ENCODE measurements at places on chromosomes 16 and 17. TPM values are rescaled to one million over a fixed set of nuclear protein-coding genes. Genes with fewer than 3 reads are reported as not detected.
A peak's percentile ranks its signal among the peaks of the same experiment; 100 is the strongest.

DNA sequence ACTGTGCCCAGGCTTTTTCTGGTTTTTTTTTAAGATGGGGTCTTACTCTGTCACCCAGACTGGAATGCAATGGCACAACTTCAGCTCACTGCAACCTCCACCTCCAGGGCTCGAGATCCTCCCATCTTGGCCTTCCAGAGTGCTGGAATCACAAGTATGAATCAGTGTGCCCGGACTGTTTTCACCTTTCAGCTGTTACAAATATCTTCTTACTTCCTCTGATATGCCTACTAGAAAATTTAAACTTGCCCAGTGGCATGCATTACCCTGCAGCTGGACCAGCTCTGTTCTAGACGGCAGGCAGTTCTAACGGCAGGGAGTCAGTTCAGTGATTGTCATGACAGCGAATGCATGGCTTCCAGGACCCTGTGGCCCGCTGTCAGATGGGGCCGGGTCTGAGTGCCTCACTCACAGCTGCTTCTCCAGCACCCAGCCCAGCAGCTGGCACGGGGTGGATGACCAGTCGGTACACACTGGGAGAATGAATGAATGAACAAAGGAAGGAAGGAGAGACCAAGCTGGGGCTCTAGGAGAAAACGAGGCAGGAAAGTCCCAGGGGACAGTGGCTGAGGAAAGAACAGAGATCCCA lies 28.0 kb upstream of the LITAF start:
- no peak overlapping the region for H3K4me3 ChIP-seq
- DNase-seq: no peak
- no peaks in the 10 kb centered on the region for H3K36me3 ChIP-seq
- H3K27ac ChIP-seq: no peak overlapping the region
- H3K4me1 ChIP-seq: peaks cover 10% of the 10 kb centered on the region

- H3K4me3 ChIP-seq: no peak overlapping the region
- no peak for DNase-seq
- peaks cover 22% of the 10 kb centered on the region for H3K36me3 ChIP-seq
- no peaks in the 10 kb centered on the region for H3K4me1 ChIP-seq
These were observed 34.1 kb downstream of the NQO1 start for GRCh38 chr16:69691980-69692911.

- H3K27ac ChIP-seq: no peak overlapping the region
- peak; percentile 66 for DNase-seq
- peaks cover 2% of the 10 kb centered on the region for H3K4me1 ChIP-seq
- no peaks in the 10 kb centered on the region for H3K36me3 ChIP-seq
- H3K27me3 ChIP-seq: peaks cover 6% of the 10 kb centered on the region
These were observed 643 bp downstream of the HSDL1 start for GRCh38 chr16:84144209-84144858.

GRCh38 chr17:17206124-17206912 lies at the start of gene PLD6:
TSS of gene PLD6 (minus strand) at chr17:17206333. CDS start at chr17:17206286, 47 bp downstream.
- no peak within 1 kb of the TSS for H3K4me3 ChIP-seq
- no peak within 1 kb of the TSS for H3K27ac ChIP-seq
- H3K36me3 ChIP-seq: no peaks in the 10 kb centered on the region
- H3K4me1 ChIP-seq: no peaks in the 10 kb centered on the region

DNA sequence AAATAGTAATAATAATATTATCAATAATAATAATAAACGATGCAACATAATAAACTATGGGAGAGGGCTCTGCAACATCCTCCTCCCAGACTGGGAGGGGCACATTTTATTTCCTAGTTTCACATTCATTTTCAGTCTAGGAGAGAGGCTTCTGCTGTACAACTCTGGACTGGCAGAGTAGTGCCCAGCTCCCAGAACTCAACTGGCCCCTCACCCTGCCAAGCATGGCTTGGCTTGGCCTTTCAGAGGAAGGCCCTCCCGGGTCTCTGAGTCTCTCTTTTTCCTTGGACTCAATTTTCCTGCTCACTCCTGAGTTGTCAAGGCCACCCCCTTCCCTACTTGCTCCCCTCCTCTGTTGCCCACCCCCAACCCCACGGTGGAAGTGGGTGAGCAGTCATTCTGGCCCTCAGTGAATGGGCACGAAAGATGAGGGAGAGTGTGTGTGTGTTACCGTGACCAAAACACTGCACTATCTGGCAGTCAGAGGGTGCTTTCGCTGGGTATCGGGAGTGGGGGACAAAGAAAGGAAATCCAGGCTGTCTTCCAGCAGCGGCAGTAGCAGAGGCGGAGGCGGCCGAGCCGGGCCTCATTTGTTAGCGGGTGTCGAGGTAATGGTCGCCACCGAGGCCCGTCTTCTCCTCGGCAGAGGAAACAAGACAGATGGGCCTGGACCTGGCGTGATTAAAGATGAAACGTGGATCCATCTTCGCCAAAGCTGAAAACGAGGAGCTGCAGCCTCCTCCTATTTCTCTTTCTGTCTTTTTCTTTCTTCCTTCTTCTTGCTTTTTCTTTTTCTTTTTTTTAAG lies 2.3 kb downstream of the HOXB4 start:
- DNase-seq: no peak
- no peaks in the 10 kb centered on the region for H3K4me1 ChIP-seq
- H3K27me3 ChIP-seq: peaks cover 100% of the 10 kb centered on the region
- H3K36me3 ChIP-seq: no peaks in the 10 kb centered on the region
- H3K4me3 ChIP-seq: no peak overlapping the region

GRCh38 chr16:10575506-10576130 lies 4.8 kb downstream of the EMP2 start:
- H3K36me3 ChIP-seq: no peaks in the 10 kb centered on the region
- no peak for DNase-seq
- peaks cover 21% of the 10 kb centered on the region for H3K4me1 ChIP-seq
- H3K4me3 ChIP-seq: no peak overlapping the region
- H3K27me3 ChIP-seq: no peaks in the 10 kb centered on the region
- H3K27ac ChIP-seq: no peak overlapping the region

- no peaks in the 10 kb centered on the region for H3K36me3 ChIP-seq
- DNase-seq: no peak
- no peak overlapping the region for H3K27ac ChIP-seq
- H3K4me3 ChIP-seq: no peak overlapping the region
- H3K4me1 ChIP-seq: no peaks in the 10 kb centered on the region
These were observed 1.8 kb downstream of the HMOX2 start for GRCh38 chr16:4477966-4478365.

DNA sequence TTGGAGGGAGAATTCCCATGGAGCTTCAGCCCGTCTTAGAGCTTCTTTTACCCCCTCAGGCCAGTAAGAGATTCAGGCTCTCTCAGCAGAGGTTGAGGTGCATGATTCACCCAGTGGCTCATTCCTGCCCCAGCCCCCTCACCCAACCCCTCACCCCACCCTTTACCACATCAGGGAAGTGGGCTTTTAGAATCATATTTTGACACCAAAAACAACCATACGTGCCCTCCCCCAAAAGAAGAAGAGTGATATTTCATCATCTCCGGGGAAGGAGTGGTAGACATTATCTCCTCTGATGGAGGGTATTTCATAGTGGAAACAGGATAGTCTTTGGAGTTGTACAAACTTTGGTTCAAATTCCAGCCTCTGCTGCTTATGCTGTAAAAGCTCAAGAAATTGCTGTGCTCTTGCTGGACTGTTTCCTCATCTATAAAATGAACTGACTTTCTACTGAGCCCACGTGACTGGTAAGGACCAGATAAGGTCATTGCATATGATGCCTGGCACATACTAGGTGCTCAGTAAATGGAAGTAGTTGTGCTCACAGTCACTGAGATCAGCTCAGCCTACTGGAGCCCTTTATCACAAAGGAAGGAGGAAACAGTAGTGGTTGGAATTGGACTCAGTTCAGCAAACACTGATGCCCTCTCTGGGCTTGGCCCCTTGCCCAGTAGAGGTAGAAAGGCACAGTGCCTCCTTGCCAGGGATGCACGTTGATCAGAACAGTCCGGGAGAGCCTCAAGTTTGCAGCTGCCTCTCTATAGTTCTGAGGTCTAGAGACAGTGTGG lies 18.3 kb upstream of the CCL5 start:
- no peak for DNase-seq
- H3K27me3 ChIP-seq: no peaks in the 10 kb centered on the region
- H3K36me3 ChIP-seq: no peaks in the 10 kb centered on the region
- H3K4me3 ChIP-seq: no peak overlapping the region
- H3K27ac ChIP-seq: no peak overlapping the region

DNA sequence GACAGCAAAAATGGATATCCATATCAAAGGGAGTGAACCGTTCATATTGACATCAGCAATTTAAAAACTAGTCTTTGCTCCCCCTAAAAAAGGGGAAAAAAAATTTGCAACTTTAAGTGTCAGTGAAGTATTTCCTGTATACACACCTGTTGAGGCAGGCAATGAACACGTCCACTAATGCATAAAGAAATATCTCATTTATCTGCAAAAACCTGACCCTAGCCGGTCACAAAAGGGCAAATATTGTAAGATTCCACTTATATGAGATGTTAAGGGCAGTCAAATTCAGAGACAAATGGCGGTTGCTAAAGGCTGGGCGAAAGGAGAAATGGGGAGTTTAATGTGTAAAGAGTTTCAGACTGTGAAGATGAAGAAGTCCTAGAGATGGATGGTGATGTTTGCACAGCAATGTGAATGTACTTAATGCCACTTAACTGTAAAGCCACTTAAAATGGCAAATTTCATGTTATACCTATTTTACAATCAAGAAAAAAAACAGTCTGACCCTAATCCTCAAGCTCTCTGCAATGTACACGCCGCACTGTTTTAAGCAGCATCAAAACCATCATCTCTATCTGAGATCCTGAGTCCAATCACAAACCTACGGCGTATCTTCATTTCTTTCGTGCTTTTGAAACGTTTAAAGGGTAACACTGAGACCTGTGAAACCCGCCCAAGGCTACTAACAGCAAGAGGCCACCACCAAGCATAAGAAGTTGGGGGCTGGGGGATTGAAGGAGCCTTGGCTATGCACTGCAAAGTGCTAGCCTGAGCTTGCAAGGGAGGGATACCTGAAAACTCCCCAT lies 1.1 kb downstream of the PARN start:
- DNase-seq: no peak
- peaks cover 7% of the 10 kb centered on the region for H3K4me1 ChIP-seq
- no peaks in the 10 kb centered on the region for H3K27me3 ChIP-seq
- peak overlapping the region; percentile 96 for H3K27ac ChIP-seq
- H3K36me3 ChIP-seq: peaks cover 27% of the 10 kb centered on the region
- H3K4me3 ChIP-seq: peak overlapping the region; percentile 90

- no peaks in the 10 kb centered on the region for H3K27me3 ChIP-seq
- no peak overlapping the region for H3K4me3 ChIP-seq
- DNase-seq: no peak
- H3K36me3 ChIP-seq: peaks cover 55% of the 10 kb centered on the region
- H3K4me1 ChIP-seq: peaks cover 14% of the 10 kb centered on the region
These were observed 26.0 kb downstream of the TAC4 start for GRCh38 chr17:49821916-49822315.

- no peaks in the 10 kb centered on the region for H3K36me3 ChIP-seq
- DNase-seq: no peak
- peaks cover 30% of the 10 kb centered on the region for H3K27me3 ChIP-seq
These were observed 140.3 kb downstream of the CCT6B start for GRCh38 chr17:34820922-34821321.

DNA sequence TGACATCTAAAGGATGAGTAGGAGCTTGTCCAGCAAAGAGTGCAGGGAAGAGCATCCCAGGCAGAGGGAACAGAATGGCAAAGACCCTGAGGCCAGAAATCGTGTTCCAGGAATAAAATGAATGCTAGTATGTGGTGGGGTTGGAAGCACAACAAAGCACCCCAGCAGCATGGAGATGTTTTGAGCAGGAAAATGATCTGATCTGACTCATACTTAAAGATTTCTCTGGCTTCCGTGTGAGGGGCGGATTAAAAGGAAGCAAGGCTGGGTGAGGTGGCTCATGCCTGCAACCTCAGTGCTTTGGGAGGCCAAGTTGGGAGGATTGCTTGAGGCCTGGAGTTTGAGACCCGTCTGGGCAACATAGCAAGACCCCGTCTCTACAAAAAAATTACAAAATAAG lies 2.3 kb downstream of the SLC5A11 start:
- H3K4me1 ChIP-seq: no peaks in the 10 kb centered on the region
- H3K4me3 ChIP-seq: no peak overlapping the region
- no peak overlapping the region for H3K27ac ChIP-seq

- H3K4me1 ChIP-seq: no peaks in the 10 kb centered on the region
- H3K4me3 ChIP-seq: no peak overlapping the region
- no peaks in the 10 kb centered on the region for H3K27me3 ChIP-seq
- DNase-seq: no peak
These were observed 16.8 kb upstream of the TRPV2 start for GRCh38 chr17:16398270-16399267.

- H3K27me3 ChIP-seq: no peaks in the 10 kb centered on the region
- DNase-seq: no peak
- H3K4me1 ChIP-seq: peaks cover 4% of the 10 kb centered on the region
- H3K4me3 ChIP-seq: no peak overlapping the region
- no peaks in the 10 kb centered on the region for H3K36me3 ChIP-seq
- no peak overlapping the region for H3K27ac ChIP-seq
These were observed 382.7 kb downstream of the SOX9 start for GRCh38 chr17:72503556-72503955.

Gene CCL16
- total RNA-seq: not detected

Gene SLC2A4
- 6.4 TPM for total RNA-seq

Gene ASPSCR1
- 43.7 TPM for total RNA-seq

Gene KRTAP9-4
- not detected for total RNA-seq

Gene FBXO39
- total RNA-seq: 0.22 TPM

Measured in H1 (cell line).